Fibroblast of the conjunctiva (primary cell): ENCODE measurements at places on chromosomes 13 and 19.

DNA sequence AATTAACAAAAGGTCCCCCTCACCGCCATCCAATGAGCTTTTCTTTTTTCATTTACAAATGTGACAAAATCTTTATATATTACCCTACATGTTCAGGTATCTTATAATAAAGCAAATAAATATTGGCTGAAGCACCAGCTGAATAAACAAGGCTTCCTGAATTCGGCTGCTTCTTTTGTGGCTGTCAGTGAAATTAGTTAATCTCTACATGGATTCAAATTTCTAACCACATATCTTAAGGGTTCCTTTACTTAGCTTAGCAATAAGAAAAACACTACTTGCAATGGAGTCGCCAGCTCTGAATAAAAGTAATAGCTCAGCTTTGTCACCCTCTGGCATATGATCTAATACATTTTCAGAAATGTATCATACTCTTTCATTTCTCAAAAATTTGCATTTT is 104.3 kb downstream of the CCNA1 start:
- no peak for DNase-seq

DNA sequence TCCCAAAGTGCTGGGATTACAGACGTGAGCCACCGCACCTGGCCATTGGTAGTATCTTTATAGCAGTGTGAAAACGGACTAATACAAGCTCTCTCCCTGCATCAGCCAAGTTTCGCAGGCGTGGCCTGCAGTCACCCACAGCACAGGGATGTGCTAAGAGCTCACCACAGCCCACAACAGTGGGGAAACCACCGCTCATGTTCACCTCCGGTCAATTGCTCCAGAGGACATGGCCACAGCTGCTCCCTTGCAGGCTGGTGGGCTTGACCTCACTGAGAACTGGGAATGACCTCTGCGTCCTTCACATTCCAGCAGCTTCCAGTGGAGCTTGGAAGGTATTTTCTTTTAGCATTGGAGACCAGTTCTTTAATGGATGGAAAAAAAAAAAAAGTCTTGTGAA is 156.4 kb downstream of the KCTD15 start:
- DNase-seq: no peak

GRCh38 chr19:6773323-6773931 is 919 bp downstream of the VAV1 start:
- no peak for DNase-seq

DNA sequence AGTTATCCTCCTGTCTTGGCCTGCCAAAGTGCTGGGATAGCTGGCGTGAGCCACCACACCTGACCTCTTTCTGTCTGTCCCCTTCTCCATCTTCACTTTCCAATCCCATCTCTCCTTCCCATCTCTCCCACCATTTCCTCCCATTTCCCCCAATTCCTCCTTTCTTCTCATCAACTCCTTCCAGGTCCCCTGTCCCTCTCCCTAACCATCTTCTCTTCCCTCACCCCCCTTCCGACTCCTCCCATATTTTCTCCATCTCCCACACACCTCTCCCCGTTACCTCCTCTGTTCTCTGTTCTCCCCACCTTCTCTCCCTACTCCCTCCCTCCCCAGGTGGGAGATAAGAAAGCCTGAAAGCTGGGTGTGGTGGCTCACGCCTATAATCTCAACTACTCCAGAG is 40.6 kb downstream of the KEAP1 start:
- DNase-seq: no peak

- DNase-seq: no peak
Observed at GRCh38 chr13:44399074-44399473, 25.4 kb downstream of the SERP2 start.

DNA sequence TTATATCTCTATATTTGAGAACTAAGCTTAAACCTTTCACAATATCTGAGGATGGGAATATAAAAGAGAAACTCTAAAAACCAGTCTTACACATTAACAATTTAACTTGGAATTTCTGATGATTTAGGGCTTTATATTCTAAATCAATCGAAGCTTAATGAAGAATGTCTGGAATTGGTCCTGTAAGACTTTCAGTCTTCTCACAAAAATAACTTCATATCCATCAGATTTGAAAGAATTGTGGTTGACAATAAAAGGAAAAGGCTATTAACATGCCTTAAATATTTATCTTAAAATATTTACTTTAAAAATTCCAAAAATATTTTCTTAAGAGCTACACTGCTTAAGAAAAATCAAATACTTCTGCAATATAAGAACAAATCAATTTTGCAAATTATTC is 27.3 kb downstream of the MYCBP2 start:
- no peak for DNase-seq

DNA sequence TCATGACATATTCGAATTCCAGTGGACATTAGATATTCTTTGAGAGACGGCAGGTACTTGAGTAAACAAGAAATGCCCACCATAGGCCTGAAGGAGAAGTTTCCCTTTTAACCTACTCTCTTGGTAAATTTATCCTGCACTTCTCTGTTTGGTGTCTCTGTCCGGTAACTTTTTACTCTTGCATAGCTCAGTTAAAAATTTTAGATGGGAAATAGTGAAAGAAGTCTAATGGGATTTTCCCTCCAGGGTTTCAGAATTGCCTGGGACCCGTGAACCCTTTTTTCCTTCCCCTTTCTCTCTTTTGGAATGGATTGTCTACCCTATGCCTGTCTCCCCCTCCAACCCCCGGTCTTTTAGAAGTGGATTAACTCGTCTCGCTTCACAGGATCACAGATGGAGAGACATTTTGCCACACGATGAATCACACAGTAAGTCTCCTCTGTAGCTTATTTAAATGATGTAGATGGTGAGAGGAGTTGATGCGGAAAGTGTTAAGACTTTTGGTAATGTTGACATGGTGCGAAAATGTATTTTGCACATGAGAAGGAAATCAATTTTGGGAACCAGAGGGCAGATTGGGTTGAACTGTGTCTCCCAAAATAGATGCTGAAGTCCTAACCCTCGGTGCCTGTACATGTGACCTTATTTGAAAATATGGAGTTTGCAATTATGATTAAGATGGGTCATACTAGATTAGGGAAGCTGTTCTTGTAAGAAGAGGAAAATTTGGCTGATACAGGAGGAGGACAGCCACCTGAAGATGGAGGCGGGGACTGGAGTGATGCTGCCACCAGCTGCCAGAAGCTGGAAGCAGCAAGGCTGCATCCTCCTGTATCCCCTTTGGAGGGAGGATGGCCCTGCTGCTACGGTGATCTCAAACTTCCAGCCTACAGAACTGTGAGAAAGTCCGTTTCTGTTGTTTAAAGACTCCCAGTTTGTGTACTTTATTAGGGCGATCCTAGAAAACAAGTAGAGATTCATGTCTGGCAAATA is 711 bp upstream of the MIPEP start:
- no peak for DNase-seq

DNA sequence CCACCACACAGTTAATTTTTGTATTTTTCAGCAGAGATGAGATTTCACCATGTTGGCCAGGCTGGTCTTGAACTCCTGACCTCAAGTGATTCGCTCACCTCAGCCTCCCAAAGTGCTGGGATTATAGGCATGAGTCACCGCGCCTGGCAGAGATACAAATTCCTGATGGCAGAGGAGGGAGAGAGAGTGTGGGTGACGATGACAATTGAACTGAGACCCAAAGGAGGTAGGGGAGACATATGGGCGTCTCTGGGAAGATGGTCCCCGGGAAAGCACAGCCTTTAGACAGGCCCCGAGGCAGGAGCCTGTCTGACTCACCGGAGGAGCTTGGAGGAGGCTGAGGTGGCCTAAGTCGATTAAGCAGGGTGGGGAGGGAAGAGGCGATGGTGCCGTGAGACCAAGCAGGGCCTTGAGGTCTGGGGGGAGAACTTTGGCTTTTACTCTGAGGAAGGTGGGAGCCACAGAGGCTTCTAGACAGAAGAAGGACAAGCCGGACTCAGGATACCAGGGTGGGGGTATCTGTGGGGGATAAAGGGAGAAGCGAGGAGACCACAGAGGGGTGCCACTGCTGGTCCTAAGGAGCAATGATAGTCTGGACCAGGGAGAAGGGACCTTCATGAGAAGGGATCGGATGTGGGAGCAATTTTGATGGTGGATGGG is 38.2 kb downstream of the ARRDC2 start:
- DNase-seq: no peak

DNA sequence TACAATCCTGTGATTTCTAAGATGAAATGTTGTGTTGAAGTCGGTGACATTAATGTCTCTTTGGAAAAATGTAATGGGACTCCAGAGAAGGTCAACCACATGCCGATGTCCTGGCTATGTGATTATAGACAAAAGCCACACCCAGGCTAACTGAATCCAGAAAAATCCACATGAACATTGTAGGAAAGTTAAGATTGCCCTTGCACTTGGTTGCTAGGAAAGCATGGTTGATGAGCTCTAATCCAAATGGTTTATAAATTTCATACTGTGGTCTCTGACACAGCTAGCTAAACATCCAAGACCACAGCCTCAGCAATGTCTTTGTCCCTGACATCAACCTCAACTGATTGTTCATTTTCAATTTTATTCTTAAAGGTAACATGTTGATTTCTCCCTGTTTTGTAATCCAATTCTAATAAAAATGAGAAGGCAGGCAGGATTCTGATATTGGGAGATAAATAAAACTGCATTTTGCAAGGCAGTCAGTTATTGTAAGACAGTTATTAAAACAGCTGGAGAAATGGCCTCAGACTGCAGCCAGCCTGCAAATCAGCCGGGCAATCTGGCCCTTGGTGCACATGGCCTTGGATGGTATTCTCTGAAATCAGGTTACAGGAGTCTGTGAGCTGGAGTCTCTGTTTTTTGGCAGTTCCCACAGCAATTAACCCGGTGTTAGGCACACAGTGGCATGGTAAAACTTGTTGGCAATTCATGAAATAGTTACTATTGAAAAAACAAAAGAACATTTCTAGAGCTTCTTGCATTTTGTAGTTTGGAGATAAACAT is 93.9 kb downstream of the STARD13 start:
- DNase-seq: no peak

DNA sequence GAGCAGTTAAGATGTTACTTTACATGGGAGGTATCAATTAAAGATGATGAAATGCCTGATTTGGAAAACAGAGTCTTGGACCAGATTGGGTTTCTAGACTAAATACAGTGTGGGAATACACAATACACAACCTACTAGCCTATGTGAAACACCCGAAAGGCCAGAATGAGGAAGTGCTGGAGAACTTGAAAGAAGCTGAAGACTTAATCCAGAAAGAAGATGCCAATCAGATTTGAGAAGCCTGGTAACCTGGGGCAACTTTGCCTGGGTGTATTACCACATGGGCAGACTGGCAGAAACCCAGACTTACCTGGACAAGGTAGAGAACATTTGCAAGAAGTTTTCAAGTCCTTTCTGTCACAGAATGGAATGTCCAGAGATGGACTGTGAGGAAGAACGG is 43.2 kb downstream of the N4BP2L1 start:
- DNase-seq: no peak

- DNase-seq: peak; percentile 5
Observed at GRCh38 chr13:20672772-20673171, 30.7 kb upstream of the IL17D start.

DNA sequence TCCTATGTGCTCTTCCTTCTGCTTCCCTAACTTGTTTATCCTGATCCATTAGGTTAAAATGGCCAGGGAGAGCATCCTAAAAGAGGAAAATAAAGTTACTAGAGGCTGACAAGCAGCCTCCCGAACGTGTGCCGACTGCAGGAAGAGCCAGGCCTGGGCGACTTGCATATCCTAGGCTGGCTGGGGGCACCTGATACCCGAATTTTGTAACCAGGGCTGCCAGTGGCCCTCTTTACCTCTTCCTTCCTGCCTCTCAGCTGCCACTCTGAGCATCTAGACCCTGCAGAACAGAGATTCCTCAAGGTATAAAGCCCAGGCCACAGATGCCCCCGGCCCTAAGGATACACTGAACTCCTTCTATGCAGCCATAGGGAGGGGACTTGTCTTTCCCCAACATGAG is 48.5 kb upstream of the KATNAL1 start:
- DNase-seq: no peak

DNA sequence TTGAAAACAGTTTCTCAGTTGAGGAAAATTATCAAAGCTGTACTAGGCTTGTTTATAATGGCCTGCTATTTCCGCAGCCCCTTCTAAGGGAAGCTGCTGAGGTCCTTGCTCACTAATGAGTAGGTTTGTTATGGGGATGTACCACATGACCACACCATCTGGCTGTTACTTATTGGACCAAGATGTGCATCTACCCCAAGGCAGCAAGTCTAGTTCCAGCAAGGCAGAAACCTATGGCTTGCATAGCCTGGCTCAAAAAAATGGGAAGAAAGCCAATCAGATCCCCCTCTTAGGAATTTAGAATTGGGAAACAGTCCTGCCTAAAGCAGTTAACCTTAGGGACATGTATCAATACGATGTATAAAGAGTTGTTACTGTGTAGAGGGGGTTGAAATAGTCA is 186.5 kb upstream of the SPRY2 start:
- peak; percentile 80 for DNase-seq

GRCh38 chr13:36685927-36686326 is 12.1 kb downstream of the SERTM1 start:
- DNase-seq: peak; percentile 16

- DNase-seq: no peak
Observed at GRCh38 chr13:34458756-34459715, 483.0 kb upstream of the NBEA start.

- DNase-seq: no peak
Observed at GRCh38 chr19:56619121-56619520, 23.8 kb upstream of the SMIM17 start.

DNA sequence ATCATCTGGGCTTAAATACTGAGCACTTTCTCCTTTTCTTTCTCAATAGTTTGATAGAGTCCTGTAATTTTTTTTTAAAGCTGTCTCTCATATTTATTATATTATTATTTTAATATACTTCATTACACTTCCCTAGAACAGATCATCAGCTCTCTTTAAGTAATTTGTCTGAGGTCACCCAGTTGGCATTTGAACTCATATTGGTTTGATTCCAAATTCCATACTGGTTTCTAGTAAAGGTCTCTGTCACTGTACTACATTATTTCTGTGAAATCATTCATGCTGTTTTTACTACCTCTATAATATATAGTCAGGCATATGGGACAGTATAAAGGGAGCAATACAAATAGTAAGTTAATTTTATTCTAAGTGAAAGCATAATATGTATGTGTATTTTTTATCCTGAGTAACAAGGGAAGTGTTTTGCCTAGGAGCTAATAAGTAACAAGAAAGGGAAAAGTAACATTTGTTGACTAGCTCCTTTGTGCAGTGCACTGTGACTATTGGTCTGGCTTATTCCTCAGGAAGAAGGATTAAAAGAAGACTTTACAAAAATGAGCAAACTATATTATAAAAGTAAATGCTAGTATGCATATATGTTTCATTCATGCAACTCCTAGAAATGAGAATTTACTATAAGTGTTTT is 14.3 kb downstream of the LPAR6 start:
- DNase-seq: no peak

DNA sequence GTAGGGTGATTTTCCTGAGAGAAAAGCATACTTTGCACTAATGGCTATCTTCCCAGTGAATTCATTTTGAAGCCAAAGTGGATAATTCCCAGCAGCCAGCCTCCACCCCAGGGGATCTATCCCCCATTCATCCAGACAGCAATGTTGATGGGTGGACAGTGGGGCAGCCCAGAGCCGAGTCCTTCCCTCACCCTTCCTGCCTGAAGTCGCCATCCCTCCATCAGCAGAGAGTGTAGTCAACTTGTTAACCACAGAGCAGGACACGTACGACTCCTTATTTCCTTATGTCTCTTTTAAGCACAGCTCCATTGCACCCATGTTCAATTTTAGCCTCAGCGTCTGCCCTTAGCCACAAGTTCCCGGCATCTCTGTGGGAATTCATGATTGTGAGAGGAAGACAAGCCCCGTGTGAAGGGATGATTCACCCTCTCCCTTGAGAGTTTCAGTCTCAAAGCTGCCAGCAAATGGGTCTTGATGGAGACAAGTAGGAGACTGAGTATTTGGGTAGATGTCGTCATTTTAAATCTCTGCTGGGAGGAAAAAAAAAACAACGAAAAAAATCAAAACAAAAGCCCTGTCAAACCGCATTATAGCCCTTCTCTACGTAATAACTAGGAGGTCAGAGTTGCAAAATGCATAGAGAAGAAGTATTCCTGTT is 58.3 kb upstream of the MEDAG start:
- DNase-seq: peak; percentile 95
